Fibroblast of pulmonary artery (primary cell): ENCODE measurements at places on chromosomes 2 and 18.

DNA sequence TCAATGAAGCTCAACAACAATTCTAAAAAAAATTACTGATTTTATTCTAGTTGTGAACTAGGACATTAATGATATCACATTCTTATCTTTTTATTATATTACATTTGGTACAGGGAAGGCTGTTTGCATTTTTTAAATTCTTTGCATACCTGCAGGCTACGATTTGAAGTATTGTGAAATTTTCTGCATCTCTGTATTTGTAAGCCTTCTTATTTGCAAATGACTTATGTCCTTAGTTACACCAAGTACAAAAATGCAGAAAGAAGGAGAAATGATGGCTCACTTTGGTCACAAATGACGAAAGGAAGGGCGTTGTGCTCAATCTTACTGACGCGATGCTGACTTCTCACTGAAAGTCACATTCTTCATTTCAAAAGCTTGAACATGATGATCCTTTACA is 227.5 kb upstream of the SOX11 start:
- DNase-seq, result no peak

DNA sequence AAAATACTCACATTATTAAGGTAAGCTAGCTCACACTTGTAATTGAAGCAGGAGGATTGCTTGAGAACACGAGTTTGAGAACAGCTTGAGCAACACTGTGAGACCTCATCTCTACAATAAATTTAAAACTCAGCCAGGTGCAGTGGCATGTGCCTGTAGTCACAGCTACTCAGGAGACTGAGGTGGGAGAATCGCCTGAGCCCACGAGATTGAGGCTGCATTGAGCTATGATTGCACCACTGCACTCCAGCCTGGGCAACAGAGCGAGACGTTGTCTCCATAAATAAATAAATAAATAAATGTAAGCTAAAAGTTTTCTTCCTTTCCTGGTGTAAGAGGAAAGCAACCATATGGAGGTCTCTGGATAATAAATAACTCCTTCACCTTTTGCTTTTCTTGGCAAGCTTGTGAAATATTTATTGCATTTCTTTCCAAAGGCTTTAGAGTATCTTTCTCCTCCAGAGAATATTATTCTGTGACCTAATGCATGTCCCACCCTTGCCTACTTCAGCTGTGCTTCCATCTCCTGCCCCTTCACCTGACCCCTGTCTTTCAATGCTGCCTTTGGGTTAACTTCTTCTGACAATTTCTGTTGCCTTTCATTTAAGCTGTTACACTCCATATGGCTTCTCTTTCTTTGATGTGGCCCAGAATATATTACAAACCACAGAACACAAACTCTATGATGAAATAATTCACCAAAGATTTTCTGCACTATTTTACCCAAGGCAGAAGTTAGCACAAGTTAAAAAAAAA is 280.7 kb upstream of the RND3 start:
- no peak for DNase-seq

- peak; percentile 25 for DNase-seq
These were observed 13.2 kb downstream of the TXNDC2 start for GRCh38 chr18:9898792-9899549.

GRCh38 chr2:71965530-71965929 is 182.1 kb downstream of the CYP26B1 start:
- no peak for DNase-seq

GRCh38 chr18:44467718-44468117 is 213.0 kb upstream of the SETBP1 start:
- DNase-seq, result no peak

DNA sequence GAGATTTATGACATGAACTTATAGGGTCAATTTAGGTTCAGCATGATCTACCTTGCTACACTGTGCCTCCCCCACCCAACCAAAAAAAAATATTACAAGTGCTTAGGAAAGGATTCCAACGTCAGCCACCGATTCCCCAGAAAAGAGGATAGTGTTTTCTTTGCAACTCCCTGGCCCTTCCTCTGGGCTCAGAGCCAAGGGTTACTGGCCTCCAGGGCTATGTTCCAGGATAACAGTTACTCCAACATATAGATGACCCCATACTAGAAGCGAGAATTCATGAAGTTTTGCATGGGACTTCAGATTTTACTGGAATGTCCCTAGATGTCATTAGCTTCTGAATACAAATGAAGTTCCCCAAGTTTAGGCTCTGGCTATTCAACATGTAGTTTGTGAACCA is 172.1 kb downstream of the UPP2 start:
- DNase-seq, result no peak

DNA sequence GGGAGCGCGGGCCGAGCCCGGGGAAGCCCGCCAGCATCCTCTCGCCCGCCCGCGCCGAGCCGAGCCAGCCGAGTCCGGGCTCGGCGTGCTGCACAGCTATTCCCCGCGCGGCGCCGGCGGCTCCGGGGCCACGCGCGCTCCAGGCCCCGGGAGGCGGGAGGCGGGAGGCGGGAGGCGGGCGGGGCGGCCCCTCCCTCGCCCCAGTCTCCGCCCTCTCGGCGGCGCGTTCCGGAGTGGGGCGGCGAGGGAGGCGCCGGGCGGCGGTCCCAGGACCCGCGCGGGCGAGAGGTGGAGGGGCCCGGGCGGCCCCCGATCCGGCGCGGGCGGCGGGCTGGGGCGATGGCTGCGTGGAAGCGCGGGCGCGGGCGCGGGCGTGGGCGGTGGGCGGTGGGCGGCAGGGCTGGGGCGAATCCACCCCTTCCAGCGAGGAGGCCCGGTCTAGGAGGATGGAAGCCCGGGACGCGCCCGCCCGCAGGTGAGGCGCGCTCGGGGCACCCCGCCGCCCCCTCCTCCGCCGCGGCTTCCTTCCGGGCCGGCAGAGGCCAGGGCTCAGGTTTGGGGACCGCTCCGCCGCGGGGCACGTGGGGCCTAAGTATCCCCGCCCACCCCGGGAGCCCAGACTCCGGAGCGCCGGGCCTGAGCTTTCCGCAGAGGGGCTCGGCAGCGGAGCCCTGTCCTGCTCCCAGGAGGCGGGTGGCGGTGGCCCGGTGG is at the start of gene ADCY3:
ADCY3 (minus strand) TSS at position 140 of the 711 bp plus-strand sequence. CDS start 1,250 bp downstream, outside the sequence.
- DNase-seq, result peak; percentile 29

GRCh38 chr2:233597522-233597921 is 19.9 kb upstream of the UGT1A8 start:
- no peak for DNase-seq

DNA sequence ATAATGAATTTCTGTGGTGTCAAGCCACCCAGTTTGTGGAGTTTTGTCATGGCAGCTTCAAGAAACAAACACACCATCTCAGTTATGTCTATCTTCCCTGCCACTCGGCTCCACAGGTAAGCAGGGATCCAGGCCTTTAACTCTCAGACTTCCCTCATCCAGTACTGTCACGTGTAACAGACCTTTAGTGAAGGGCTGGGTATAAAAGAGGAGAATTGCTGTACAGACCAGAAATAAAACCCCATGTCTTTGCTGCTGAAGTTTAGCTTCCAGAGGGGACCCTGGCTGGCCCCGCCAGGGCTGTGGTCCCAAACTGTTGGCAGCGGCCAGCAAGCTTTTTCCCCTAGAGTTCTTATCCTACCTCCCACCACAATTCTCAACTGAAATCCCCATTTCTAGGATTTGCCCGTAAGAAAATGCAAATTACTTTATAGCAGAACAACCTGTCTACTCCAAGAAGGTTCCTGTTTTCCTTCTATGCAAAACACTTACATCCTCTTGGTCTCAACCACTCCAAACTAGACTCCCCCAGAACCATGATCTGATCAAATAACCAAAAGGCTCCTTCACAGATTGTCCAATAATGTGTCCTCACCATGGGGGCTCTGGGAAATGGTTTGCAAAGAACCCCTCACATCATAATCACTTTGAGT is 438.0 kb upstream of the ID2 start:
- DNase-seq, result no peak

GRCh38 chr18:46650681-46651080 is 6.3 kb downstream of the LOXHD1 start:
- no peak for DNase-seq

DNA sequence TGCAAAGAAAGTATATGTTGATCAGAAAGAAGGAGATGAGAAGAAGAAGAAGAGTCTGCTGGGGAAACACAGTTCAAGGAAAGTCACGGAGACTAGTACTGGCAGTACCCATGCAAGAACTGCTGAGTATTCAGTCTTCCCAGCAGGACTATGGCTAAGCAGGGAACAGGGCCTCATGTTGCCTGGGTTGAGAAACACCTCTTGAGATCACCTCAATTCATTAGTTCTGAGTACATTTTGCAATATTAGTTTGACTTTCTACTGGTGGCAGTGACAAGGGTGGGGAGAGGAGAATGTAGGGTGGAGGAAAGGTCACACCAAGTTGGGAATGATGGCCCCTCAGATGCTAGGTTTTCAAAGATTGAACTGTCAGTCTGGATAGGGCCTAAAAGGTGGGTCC is 50.5 kb downstream of the MRPL33 start:
- DNase-seq, result no peak
